Calu3 (cell line): ENCODE measurements at places on chromosomes 2 and 18. TPM values are rescaled to one million over a fixed set of nuclear protein-coding genes. Genes with fewer than 3 reads are reported as not detected.

DNA sequence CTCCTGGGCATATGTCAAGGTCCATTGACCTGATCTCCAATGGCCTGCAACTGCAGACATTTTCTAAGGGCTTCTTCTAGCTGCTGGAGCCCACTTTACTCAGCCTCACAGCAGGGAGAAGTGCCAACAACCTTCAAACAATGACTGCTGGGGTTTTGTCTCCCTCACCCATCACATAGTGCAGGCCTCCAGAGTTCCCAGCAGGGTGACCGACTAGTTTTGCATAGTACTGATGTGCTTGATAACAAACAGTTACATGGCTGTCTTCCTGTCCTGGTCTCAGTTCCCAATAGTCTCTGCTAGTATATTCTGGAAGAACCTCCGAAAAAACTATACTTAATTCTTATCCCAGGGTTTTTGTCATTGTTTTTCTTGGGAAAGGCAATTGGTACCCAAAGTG, 10.4 kb upstream of the NETO1 start:
- no peaks in the 10 kb centered on the region for H3K27me3 ChIP-seq
- no peak overlapping the region for H3K27ac ChIP-seq
- DNase-seq, result no peak
- H3K36me3 ChIP-seq, result no peaks in the 10 kb centered on the region
- no peak overlapping the region for H3K4me3 ChIP-seq
- no peaks in the 10 kb centered on the region for H3K4me1 ChIP-seq

- H3K4me1 ChIP-seq, result no peaks in the 10 kb centered on the region
- no peak overlapping the region for H3K4me3 ChIP-seq
- DNase-seq, result no peak
- H3K36me3 ChIP-seq, result no peaks in the 10 kb centered on the region
- no peak overlapping the region for H3K27ac ChIP-seq
These were observed 47.9 kb downstream of the NRP2 start for GRCh38 chr2:205730191-205730590.

Gene GNAL
- 0.61 and 1.2 TPM in 2 replicates for total RNA-seq

DNA sequence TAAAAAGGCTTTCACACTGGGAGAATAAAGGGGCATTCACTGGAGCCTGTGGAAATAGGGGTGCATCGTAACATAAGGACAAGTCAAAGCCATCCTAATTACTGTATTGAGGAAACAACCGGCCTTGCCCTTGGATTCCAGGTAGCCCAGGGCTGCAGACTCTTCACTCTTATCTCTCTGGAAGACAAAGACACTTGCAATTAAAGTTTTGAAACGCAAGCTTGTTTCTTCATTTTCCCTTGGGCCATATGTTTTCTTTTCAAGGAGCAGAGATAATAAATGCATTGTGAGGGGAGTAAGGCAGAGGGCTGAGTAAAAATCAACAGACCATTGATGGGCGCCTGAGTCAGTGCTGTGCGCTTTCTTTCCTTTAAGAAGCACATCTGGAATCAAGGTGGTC, 11.5 kb downstream of the TNFRSF11A start:
- H3K4me3 ChIP-seq, result peak overlapping the region; percentile 61
- peak overlapping the region; percentile 91 for H3K27ac ChIP-seq
- H3K4me1 ChIP-seq, result peaks cover 96% of the 10 kb centered on the region
- H3K36me3 ChIP-seq, result peaks cover 54% of the 10 kb centered on the region
- H3K27me3 ChIP-seq, result no peaks in the 10 kb centered on the region

- H3K4me1 ChIP-seq, result no peaks in the 10 kb centered on the region
- H3K27me3 ChIP-seq, result no peaks in the 10 kb centered on the region
- no peaks in the 10 kb centered on the region for H3K36me3 ChIP-seq
These were observed 115.7 kb upstream of the LRATD1 start for GRCh38 chr2:14516844-14517243.

Gene CD226
- total RNA-seq, result 0.85 and 1.5 TPM in 2 replicates

Gene OSBPL6
- 1.0 and 2.3 TPM in 2 replicates for total RNA-seq

- H3K36me3 ChIP-seq, result peaks cover 8% of the 10 kb centered on the region
- H3K4me1 ChIP-seq, result peaks cover 16% of the 10 kb centered on the region
- peak; percentile 71 for DNase-seq
- peak within 1 kb of the TSS; percentile 69 for H3K4me3 ChIP-seq
- no peaks in the 10 kb centered on the region for H3K27me3 ChIP-seq
These were observed at the start of gene MFSD6 for GRCh38 chr2:190407662-190408537. Gene MFSD6, plus strand, starts transcription at chr2:190408355. Its CDS starts 27,675 bp downstream, at chr2:190436030.

Gene COL6A3
- 0.07 TPM in 1 of 2 replicates, not detected in the other for total RNA-seq

Gene GPC1
- total RNA-seq, result 41.8 and 51.5 TPM in 2 replicates

Gene NOTO
- not detected in 2 replicates for total RNA-seq

GRCh38 chr2:68040078-68040477, 22.7 kb downstream of the C1D start:
- no peak overlapping the region for H3K4me3 ChIP-seq
- H3K4me1 ChIP-seq, result peaks cover 8% of the 10 kb centered on the region
- H3K27ac ChIP-seq, result no peak overlapping the region
- no peak for DNase-seq
- H3K27me3 ChIP-seq, result no peaks in the 10 kb centered on the region
- no peaks in the 10 kb centered on the region for H3K36me3 ChIP-seq

Gene SFXN5
- 11.3 and 16.4 TPM in 2 replicates for total RNA-seq

Gene RGPD8
- 2.3 and 2.4 TPM in 2 replicates for total RNA-seq

DNA sequence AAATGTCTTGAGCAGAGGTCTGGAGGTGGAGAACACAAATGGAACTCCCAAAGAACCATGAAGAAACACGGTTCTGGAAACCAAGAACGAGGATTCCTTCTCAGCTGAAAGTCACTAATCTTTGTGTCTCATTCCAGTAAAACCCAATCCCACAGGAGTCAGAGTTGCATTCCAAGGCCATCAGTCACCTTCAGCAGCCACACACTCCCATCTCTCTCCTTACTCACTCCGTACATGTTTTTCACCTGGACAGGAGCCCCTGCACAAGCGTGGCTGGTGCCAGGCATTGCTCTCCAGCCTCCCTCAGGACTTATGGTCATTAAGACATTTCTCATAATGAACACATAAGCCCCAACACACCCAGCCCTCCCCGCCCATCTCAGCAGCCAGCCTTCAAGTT, 175.4 kb upstream of the SIX2 start:
- no peak overlapping the region for H3K4me3 ChIP-seq
- peaks cover 26% of the 10 kb centered on the region for H3K27me3 ChIP-seq
- H3K36me3 ChIP-seq, result no peaks in the 10 kb centered on the region
- peaks cover 9% of the 10 kb centered on the region for H3K4me1 ChIP-seq
- no peak for DNase-seq

- no peaks in the 10 kb centered on the region for H3K36me3 ChIP-seq
- peak overlapping the region; percentile 42 for H3K27ac ChIP-seq
- peaks cover 7% of the 10 kb centered on the region for H3K4me1 ChIP-seq
These were observed 542.8 kb downstream of the IRS1 start for GRCh38 chr2:226256709-226257376.

DNA sequence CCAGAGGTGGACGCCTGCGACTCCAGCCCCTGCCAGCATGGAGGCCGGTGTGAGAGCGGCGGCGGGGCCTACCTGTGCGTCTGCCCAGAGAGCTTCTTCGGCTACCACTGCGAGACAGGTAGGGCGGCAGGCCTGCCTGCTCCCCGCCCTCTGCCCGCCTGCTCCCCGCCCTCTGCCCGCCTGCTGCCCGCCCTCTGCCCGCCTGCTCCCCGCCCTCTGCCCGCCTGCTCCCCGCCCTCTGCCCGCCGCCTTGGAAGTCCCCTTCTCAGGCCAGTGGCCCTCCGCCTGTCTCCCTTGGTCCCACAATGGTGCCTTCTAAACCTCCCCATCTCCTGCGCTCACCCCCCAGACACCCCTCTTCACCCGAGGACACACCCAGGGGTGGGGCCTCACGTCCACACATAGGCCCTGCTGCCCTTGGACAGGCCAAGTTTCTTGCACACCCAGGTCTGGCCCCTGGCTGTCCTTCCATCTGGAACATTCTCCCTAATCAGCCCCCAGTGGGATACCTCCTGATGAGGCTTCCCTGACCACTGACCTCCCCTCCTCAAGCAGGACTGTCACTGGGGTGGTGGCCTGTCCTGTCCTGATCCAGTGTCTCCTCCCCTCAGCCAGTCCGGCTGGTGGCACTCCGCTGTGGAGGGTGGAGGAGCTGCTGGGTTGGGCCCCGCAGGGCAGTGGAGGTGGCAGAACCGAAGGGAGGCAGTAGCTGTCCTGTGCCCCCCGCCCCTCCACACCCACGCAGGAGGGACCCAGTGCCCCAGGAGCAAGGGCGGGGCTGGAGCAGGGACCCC, 37.9 kb downstream of the MTERF4 start:
- no peaks in the 10 kb centered on the region for H3K4me1 ChIP-seq
- H3K4me3 ChIP-seq, result peak overlapping the region; percentile 68
- peak; percentile 79 for DNase-seq
- H3K36me3 ChIP-seq, result peaks cover 16% of the 10 kb centered on the region
- peaks cover 13% of the 10 kb centered on the region for H3K27me3 ChIP-seq

- H3K27ac ChIP-seq, result no peak overlapping the region
- no peak for DNase-seq
- H3K36me3 ChIP-seq, result no peaks in the 10 kb centered on the region
- H3K4me3 ChIP-seq, result no peak overlapping the region
- peaks cover 6% of the 10 kb centered on the region for H3K4me1 ChIP-seq
These were observed 520.5 kb upstream of the CDH7 start for GRCh38 chr18:65230311-65230710.
